Hindlimb muscle (tissue), 1 donor: ENCODE measurements at places on chromosomes 16 and 17.

GRCh38 chr16:6641091-6641490 lies 691.6 kb upstream of the RBFOX1 start:
- DNase-seq, result no peak

GRCh38 chr17:35545150-35545549 lies 7.7 kb upstream of the SLFN12L start:
- DNase-seq, result no peak

DNA sequence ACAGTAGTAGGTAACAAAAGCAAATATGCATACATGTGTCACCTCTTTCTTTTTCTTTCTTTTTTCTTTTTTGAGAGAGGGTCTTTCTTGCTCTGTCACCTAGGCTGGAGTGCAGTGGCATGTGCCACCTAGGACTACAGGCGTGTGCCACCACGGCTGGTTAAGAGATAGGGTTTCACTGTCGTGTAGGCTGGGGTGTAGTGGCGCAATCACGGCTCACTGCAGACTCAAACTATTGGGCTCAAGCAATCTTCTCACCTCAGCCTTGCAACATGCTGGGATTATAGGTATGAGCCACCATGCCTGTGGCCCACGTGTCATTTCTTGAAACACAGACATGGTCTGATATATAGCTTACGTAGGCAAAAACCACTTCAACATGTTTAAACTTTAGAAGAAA lies 397.7 kb upstream of the PMFBP1 start:
- DNase-seq, result no peak

DNA sequence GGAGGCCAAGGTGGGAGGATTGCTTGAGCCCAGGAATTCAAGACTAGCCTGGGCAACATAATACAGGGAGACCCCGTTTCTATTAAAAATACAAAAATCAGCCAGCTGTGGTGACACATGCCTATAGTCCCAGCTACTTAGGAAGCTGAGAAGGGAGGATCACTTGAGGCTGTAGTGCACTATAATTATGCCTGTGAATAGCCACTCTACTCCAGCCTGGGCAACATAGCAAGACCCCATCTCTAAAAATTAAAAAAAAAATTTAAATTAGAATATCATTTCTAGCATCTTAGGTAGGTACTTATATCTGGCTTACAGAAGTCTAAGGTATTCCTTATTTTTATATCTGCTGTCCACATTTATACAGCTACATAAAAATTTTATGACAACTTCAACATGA lies 7.5 kb upstream of the SMG8 start:
- no peak for DNase-seq

DNA sequence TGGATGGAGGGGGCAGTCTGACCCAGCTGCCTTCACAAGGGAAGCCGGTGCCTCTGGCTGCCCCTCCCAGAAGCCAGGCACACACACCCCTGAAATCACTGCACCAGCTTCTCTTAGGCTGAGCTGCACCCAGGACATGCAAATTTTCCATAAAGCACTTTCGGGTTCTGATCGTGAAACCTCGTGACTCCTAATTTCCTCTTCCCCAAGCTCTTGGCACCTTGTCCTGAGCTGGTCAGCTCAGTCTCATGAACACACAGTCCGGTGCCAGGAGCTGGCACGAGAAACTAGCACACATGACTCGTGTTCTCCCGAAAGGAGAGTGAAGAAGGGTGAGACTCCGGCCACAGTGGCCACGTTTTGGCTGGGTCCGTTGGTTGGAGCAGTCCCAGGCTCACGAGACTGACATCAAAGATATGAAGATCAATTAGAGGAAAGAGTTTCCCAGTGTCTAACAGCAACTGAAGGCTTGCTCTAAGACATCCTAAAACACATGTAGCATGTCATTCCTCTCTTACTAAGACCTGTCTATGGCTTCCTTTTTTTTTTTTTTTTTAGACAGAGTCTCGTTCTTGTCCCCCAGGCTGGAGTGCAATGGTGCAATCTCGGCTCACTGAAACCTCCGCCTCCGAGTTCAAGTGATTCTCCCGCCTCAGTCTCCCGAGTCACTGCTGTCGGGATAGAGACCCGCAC lies 9.2 kb upstream of the ABR start:
- DNase-seq, result peak; percentile 84

DNA sequence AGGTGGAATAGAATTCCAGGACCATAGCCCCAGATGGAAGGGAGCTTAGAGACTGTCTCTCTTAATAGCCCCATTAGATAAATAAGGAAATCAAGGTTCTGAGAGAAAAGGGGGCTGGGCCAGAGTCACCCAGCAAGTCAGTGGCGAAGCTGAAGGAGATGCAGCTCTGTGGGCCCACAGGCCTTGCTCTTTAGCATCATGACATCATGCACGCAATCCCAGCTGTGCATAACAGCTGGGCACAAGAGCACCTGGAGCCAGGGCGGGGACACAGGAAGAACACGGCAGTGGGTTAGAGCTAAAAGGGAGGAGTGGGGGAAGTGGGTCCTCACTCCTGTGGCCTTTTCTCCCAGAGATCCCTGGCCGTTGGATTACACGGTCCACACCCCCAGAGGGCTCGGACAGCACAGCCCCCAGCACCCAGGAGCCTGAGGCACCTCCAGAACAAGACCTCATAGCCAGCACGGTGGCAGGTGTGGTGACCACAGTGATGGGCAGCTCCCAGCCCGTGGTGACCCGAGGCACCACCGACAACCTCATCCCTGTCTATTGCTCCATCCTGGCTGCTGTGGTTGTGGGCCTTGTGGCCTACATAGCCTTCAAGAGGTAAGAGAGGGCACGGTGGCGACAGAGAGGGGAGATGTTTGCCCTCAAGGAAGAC lies 15.1 kb downstream of the NGFR start:
- no peak for DNase-seq

- DNase-seq, result peak; percentile 76
Measured at GRCh38 chr17:58249270-58250133, 11.1 kb downstream of the LPO start.

DNA sequence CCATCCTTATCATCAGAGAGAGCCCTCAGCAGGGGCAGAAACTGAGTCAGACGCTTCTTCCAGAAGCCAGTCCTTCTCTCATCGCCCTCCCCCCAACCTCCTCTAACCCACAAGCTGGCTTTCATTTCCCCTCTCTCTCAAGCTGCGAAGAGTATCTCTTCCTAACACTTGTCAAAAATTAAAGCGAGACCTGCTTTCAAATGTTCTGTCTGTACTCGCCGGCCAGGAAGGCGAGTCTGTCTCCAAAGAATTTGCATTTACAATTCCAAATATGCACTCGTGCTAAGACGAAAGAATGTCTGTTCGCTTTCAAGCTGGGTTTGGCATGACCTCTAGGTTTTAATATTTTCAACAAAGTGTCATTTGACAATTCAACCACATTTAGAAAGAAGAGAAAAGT lies 140.4 kb downstream of the RGS9 start:
- no peak for DNase-seq

- DNase-seq, result no peak
Measured at GRCh38 chr16:13376174-13376573, 474.8 kb downstream of the SHISA9 start.

GRCh38 chr16:30184096-30184890 lies 891 bp downstream of the CORO1A start:
- DNase-seq, result no peak

- DNase-seq, result no peak
Measured at GRCh38 chr17:5545051-5545987, 39.0 kb downstream of the NLRP1 start.

- DNase-seq, result peak; percentile 8
Measured at GRCh38 chr17:33291248-33292200, 1.6 kb downstream of the ASIC2 start.

DNA sequence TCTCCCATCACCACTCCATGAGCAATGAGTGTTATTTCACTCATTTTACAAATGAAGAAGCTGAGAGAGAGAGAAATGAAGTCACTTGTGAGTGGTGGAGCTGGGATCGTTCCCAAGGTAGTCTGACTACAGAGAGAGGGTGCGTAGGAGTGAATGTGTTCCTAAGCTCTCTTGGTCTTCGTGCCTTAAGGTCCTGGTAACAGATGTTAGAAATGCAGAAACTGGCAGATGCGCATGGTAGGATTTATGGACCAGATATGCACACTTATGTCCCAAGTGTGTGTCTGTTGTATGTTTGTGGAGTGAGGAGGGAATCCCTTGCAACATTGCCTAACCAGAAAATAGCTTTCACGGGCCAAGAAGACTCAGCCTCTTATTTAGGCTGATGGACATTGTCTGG lies 93.2 kb upstream of the ZNF469 start:
- no peak for DNase-seq

GRCh38 chr17:80827646-80828643 lies 163.7 kb upstream of the CHMP6 start:
- no peak for DNase-seq

DNA sequence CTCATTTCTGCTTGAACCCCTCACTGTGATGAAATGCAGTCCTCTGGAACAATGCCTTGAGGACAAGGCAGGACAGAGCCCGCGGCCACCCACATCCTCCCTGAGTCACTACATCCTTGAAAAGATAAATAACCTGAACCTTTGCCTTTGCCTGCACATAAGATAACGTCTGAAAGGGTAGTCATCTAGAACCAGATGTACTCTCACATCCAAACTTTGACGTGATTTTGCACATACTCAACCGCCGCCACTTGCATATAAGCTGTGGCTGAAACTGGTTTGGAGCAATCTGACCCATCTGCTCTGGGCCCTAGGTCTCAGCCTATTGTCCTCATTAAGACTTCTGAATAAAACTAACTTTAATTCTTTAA lies 252.1 kb downstream of the PHKB start:
- no peak for DNase-seq

DNA sequence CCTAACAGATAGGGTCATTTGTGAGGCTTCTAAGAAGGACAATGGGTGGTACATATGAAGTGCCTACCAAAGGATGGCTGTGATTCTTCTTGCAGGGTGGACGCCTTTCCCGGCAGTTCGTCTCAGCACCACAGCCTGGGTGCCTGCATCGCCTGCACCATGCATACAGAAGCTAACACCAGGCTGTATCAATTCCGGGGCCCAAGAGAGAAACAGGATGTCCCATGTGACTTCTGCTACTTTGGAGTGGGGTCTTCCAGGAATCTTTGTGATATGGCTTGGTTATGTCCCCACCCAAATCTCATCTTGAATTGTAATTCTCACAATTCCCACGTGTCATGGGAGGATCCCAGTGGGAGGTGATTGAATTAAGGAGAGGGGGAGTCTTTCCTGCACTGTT lies 251.6 kb upstream of the TNRC6C start:
- DNase-seq, result no peak

GRCh38 chr16:50881331-50881830 lies 139.5 kb downstream of the CYLD start:
- no peak for DNase-seq

GRCh38 chr17:11901931-11902330 lies 95.3 kb downstream of the ZNF18 start:
- no peak for DNase-seq

GRCh38 chr17:19372439-19372838 lies 5.9 kb upstream of the MAPK7 start:
- no peak for DNase-seq
